ENCODE measurements at places on chromosomes 6 and 20. TPM values are rescaled to one million over a fixed set of nuclear protein-coding genes. Genes with fewer than 3 reads are reported as not detected.
A peak's percentile ranks its signal among the peaks of the same experiment; 100 is the strongest.

- peak; percentile 77 for DNase-seq
Observed at GRCh38 chr20:19888269-19888671, 128.9 kb upstream of the NAA20 start.

- DNase-seq: no peak
Observed at GRCh38 chr6:128259730-128260685, 260.4 kb downstream of the PTPRK start.

- peak; percentile 91 for DNase-seq
Observed at GRCh38 chr20:12775041-12775440, 233.7 kb upstream of the SPTLC3 start.

PRR18 gene
- not detected for total RNA-seq

DNA sequence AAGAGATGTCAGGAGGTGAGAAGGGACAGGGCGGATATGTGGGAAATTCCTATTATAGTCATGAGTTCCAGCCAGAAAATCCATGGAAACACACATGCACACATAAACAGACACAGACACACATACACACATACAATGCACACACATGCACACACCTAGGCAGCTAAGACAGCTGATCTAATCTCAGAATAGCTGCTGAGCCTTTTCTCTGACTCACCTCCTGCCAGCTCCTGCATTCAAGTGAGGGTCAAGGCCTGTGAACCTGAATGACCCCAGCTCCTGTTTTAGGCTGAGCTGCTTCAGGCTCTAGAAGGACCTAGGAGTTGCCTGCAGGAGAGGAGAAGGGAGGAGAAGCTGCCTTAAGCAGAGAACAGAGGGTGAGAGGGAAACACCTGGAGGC is 21.6 kb upstream of the RAET1L start:
- no peak for DNase-seq

- no peak for DNase-seq
Observed at GRCh38 chr20:53238121-53238660, 266.0 kb downstream of the TSHZ2 start.

SMOC2 gene
- 0.68 TPM for total RNA-seq

DNA sequence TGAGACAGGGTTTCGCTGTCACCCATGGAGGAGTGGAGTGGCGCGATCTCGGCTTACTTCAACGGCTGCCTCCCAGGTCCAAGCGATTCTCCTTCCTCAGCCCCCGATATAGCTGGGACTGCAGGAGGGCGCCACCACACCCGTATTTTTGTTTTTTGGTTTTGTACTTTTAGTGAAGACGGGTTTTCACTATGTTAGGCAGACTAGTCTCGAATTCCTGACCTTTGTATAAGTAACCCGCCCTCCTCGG is 115.4 kb upstream of the BTN3A2 start:
- no peak for DNase-seq

DNA sequence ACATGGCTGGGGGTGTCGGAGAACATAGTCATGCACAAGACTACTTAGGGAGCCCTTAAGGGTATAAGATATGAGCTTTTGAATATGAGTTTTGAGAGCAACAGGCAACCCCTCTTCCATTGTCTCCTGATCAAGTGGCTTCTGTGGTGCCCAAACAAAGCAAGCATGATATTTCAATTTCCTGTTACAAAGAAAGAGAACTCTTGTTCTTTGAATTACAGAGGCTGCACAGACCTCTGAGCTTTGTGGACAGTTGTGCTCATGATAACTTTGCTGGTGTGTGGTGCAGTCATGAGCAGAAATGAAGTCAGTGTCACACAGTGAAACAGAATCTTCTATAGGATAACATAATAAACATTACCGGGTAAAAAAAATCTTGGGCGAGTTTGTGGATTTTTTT is 66.8 kb upstream of the THEMIS start:
- no peak for DNase-seq

- no peak for DNase-seq
Observed at GRCh38 chr6:4673861-4674260, 102.3 kb upstream of the CDYL start.

GRCh38 chr20:60053818-60054190 is 95.6 kb downstream of the CDH26 start:
- no peak for DNase-seq

GRCh38 chr20:22438346-22438745 is 146.0 kb downstream of the FOXA2 start:
- no peak for DNase-seq

DNA sequence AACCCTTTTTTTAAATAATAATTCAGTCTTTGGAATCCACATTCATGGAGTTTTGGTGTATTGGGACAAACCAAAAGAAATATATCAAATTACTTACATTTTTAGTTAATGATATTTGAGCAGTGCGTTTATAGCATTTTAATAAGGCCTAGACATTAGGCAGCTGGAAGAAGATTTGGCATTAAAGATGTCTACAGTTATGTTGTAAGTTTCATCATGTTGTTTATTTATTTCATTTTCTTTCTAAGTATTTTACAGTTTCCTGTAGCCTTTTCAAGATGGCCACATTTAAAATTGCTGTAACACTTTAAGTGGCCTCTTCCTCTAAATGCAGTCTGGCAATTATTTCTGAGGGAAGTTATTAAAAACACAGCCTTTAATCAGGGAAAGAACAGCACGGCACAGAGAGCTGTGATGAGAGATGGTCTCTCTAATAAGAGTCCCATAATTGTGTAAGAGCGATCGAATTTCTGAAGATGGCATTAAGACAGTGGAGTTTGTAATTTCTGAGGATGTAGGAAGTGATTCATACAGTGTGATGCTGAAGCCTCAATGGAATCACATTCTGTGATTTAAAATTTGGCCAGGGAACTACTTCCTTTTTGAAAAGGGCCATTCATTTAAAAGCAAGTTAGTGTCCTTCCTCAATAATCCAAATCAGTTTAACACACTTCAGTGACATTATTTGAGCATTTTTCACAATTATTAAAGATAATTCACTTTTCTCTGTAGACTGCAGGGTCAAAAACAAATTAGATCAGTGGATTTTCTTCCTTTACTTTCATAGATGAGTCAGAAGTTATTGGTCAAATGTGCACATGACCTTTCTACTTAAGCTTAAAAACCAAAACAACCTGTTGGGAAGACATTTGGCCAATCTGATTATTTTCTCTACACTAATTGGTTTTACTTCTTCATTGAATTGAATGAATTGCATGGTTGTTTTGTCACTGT is 52.4 kb upstream of the EDN3 start:
- DNase-seq: no peak

MUC21 gene
- not detected for total RNA-seq

RWDD2A gene
- 3.0 TPM for total RNA-seq

STX11 gene
- total RNA-seq: not detected

GRCh38 chr20:45149062-45149461 is 24.8 kb upstream of the WFDC12 start:
- DNase-seq: no peak

DNA sequence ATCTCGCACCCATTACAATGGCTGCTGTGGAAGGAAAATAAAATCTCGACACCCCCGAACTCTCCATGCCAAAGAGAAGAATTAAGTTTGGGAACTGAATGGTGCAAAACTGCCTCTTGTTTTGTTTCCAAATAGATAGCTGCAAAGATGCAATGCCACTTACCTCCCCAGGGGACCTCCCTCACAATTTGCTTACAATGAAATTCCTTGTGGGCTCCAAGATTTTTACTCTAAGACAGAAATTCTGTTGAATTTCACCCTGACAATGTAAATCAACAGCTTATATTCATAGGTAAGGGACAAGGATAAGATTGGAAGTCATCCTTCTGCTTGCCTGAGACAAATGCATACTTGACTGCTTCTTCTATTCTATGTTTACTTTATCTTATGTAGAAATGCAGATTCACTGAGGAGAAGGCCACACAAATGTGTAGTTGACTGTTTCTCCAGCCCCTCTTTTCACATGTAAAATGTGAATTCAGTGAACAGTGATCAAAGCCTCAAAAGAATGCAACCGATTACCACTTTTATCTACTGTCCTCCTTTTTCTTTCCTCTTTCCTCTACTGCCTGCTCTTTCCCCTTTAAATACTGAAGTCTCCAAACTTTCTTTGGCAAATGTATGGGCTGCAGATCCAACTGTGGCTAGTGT is 36.6 kb downstream of the ADGRF4 start:
- no peak for DNase-seq

ETV7 gene
- not detected for total RNA-seq

DNA sequence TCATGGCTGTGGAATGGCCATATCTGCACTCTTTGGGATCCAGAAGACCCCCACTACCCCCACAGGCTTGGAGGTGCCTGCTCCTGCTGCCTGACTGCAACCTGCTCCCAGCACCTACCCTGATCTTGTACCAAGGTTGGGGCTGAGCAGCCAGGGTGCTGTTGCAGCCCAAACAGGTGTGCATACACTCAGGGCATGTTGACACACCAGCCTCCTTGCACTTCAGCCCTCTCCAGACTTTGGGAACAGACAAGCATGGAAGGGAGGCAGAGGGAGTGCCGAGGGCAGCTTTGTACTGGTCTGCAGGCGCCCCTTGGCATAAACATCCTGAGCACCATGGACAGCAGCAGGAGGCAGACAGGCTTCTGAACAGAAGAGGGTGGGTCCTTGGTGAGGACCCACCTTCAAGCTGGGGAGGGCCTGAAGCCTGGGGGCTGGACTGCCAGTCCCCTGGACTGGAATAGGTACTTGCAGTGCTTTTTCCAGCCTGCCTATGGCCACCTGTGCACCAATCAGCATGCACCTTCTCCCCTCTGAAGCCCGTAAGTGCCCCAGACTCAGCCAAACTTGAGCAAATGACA is 1675.8 kb downstream of the HACE1 start:
- DNase-seq: no peak

GJA10 gene
- not detected for total RNA-seq

DNA sequence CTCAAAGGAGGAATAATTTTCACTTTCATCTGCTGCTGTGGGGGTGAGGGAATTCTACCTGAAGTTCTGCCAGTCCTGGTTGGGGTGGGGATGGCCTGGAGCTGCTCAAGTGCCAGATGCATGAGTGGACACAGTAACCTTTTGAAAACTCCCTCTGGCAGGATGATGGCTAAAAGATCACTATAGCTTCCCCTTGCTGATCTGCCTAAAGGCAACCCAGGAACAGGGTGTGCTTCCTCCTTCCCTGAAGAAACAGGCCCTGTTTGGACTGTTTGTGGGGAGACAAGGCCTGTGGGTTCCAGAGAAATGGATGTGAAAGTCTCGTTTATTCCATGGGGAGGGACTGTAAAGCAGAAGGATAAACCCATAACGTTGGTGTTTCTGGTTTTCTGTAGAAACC is 176.9 kb downstream of the DTNBP1 start:
- DNase-seq: no peak

LAMA4 gene
- 12.4 TPM for total RNA-seq

DNA sequence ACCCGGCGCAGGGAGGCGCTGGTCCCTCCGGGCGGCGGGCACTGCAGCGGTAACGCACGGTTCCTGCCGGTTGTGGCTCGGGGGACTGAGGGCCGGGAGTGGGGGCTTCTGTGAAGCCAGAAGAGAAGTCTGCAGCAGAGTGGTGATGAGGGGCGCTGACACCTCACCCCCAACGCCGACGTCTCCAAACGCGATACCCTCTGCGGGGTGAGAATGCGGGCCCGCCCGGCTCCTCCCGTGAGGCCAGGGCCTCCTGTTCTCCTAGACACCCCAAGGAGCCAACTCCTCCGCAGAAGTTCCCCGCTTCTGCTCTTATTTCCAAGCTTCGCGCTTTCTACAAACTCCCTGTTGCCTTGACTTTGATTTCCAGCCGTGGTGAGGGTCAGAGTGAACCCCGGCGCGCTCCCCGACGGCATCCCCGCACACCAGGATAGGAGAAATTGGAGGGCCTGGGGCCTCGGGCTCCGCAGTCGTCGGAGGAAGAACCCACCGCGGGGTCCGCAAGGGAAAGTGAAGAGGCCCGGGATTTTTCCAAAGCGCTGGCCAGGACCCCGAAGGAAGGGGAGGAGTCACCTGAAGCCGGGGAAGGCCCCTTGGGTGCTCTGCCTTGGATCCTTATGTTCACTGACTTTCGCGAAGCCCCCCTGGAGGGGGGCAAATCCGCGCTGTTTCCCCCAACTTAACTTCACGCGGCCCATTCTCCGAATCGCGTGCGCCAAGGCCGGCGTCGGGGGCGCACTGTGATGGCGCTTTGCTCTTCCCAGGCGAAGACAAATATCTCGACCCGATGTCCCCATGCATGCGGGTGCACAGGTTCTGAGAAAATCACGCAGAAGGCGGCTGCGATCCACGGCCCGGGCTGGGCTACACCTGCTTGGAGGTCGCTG is 3.1 kb upstream of the INSM1 start:
- no peak for DNase-seq

DNA sequence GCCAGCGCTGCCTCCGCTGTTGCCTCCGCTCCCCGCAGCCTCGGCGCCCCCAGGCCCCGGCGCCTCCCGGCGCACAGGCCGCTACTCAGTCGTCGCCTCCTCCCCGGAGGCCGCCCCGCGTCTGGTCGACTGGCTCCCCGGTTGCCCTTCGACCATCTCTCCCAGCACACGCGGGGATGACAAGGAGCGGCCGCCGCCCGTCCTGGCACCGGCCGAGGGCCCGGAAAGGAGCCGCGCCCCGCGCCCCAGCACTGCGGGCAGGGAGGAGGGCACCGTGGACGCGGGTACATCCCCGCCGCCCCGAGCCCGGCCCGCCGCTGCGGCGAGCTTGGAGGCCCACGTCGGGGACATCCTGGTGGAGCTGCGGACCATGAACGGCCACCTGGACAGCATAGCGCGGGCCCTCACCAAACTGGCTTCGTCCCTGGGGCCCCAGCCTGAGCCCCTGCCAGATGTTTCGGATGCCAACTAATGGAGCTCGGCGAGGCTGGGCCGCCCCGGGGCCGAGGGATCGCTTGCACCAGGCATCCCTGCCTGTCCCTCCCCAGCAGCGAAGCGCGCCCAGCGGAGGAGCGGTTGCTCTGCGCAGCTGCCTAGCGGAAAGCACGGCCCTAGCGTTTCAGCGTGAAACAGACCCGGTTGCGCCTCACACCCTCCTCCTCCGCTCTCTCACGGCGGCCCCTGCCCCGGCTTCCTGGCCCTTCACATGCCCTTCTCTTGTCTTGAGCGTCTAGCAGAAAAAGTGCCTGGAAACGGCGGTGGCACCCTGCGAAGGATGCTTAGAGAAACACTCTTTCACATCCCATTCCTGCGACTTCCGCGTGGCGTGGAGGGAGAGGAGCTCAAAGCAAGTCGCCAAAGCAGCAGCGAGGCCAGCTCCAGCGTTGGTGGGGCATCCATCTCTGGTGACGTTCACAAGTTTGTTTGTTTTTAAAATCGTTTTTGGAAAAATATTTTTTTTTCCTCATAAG is 285.8 kb upstream of the SUPT3H start:
- no peak for DNase-seq
